Stimulated activated CD4-positive, alpha-beta T cell treated with anti-CD3 and anti-CD28 coated beads, Interleukin-15, amount 100 ng/mL, for 24 hours (primary cell): ENCODE measurements at places on chromosomes 11 and 22.

GRCh38 chr22:41696703-41697102 is 2.6 kb upstream of the MEI1 start:
- no peak for DNase-seq

DNA sequence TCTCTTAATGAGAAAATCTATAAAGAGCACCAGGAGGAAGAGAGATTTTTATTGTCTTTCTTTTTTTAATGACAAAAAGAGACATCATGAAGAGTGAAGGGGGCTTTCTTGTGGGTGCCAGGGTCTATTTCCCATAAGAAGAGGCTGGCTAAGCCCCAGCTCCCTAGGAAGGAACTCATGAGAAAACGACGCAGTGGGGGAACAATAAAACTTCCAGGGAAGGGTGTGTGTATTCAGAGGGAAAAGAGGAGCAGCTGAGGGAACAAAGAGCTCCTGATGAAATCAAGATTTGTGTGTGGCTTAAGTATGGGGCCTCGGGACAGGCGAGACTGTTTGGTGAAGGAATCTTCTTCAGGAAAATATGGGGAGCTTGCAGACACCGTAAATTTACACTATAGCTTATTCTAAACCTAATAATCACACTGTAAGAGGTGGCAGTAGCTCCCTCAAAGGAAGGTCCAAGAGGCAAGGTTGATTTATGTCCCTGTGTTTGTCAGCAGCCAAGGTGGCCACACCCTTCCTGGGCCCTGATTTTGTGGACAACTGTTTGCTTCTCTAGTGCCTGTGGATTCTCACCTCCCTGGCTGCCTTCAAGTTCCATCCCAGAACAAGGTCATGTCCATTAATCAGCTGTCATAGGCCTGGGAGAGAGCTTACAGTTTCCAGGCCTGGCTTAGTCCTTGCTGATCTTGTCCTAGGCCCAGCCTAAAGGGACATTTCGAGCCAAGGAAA is 615.7 kb downstream of the INSC start:
- no peak for DNase-seq

- no peak for DNase-seq
These were observed 31.6 kb upstream of the ZBTB16 start for GRCh38 chr11:114027926-114028325.

GRCh38 chr11:68763926-68764657 is 12.8 kb upstream of the TESMIN start:
- DNase-seq: no peak

DNA sequence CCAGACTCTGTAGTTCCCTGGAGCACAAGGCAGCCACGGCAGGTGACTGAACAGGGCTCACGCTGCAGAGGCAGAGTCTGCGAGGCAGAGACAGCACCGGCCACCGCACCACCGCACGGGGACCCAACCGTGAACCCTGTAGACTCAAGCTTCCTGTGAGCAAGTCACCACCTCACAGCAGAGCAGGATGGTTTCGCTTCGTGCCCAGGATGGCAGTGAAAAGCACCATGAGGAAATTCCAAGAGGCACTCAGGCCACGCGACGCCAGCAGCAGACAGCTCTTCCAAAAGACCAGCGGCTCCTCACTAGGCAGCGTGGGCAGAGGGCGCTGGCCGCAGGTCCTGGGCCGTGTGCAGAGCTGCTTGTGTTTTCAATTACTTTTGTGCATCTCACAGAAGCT is 24.5 kb downstream of the BRD1 start:
- no peak for DNase-seq

DNA sequence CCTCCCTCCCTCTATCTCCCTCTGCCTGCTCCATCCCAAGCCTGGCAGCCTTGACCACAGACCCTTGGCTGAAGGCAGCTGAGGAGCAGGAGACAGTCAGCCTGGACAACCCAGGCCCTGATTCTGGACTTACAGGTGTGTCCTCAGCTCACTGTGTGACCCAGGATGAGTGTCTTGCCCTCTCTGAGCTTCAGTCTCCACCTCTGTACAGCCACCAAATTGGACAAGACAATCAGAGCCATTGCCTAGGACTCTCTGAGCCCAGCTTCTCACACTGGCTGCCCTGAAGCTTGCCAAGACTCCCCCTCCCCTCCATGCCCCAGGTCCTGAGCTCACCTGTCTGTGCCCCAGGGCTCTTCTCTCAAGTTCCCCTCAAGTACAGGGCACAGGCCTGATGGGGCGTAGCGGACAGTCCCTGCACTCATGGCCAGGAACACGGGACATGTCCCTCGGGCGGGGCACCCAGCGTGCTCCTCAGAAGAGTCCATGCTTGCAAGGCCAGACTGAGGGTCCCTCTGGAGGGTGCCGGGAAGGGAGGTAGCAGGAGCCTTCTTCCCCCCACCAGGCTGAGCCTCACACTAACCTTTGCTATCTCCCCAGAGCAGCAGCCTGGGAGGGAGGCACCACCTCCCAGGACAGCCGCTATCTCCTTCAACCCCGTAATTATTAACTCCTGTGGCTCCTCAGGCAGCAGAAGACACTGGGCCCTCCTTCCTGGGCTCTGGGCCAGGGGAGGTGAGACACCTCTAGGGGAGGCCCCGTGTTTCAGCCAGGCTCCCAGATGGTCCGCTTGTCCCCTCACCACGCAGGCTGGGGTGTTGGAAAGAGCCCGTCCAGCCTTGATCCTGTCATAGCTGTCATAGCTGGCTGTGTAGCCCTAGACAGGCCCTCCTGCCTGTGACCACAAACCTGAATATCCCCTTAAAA is 2.6 kb upstream of the RAB3IL1 start:
- no peak for DNase-seq

GRCh38 chr11:8684600-8685290 is 2.2 kb downstream of the RPL27A start:
- DNase-seq: no peak

DNA sequence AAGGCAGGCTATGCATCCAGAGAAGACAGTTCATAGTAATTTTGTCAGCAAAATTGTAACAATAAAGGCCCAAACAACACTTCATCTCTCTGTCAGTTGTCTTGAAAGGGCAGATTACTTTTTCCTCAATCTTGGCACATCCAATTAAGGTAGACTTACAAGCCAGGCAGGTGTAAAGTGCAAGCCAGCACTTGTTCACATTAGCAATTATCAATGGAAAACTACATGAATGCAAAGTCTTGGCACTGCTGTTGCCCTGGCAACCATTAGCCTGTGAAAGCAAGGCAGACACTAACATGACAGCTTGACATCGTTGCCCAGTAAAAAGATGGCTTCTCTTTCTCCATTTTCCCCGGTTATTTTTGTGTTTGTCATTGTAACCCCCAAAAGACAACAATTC is 677.2 kb upstream of the TENM4 start:
- DNase-seq: no peak

DNA sequence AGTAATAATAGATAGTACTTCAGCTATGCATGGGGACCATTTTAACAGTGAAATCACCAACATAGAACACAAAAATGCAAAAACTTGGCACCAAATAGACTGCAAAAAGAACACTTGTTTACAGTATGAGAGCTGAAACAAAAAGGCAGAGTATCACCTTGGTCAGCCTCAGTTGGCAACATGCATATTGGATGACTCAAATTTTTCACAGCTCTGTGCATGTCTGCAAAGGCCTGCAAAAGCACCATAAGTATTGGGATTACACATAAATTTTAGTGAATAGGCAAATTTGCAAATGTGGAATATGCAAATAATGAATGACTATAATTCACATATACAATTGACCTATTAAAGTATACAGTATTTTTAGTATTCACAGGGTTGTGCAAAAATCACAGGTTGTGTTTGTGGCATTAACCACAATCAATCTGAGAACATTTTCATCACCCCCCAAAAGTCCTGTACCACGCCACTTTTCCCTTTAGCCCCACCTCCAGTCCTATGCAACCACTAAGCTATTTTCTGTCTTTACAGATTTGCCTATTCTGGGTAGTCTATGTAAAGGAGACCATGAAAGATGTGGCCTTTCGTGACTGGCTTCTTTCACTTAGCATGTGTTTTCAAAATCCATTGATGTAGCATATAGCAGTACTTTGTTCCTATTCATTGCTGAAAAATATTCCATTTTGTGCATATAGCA is 47.2 kb downstream of the CCDC15 start:
- no peak for DNase-seq

DNA sequence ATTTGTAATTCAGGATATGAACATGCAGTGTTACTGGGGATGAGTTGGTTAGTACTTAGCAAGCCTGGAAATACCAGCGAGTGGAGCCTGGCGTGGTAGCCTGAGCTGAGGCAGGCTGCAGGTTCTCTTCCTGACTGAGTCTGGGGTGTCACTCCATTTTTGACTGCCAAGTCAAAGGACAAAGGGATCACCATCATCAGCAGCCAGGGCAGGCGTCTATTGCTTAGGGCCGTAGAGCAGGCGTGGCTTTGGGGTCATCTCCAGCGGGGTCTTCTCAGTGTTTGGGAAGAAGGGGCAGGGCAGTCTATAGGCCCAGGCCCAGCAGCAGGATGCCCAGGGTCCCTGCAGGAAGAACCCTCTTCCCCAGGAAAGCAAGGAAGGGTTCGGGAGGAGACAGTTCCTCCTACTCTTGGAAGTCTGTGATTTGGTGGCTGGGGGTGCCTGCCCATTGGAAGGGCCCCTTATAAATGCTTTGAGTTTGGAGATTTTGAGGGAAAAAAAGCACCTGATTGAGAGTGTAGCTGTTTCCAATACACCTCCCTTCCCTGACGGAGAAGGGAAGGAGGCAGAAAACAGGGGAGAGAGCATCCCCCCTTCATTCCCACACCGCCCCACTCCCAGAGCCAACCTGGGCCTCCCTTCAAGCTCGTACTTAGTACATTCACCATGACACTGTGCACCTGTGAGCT is 51.5 kb upstream of the SPATA19 start:
- no peak for DNase-seq

DNA sequence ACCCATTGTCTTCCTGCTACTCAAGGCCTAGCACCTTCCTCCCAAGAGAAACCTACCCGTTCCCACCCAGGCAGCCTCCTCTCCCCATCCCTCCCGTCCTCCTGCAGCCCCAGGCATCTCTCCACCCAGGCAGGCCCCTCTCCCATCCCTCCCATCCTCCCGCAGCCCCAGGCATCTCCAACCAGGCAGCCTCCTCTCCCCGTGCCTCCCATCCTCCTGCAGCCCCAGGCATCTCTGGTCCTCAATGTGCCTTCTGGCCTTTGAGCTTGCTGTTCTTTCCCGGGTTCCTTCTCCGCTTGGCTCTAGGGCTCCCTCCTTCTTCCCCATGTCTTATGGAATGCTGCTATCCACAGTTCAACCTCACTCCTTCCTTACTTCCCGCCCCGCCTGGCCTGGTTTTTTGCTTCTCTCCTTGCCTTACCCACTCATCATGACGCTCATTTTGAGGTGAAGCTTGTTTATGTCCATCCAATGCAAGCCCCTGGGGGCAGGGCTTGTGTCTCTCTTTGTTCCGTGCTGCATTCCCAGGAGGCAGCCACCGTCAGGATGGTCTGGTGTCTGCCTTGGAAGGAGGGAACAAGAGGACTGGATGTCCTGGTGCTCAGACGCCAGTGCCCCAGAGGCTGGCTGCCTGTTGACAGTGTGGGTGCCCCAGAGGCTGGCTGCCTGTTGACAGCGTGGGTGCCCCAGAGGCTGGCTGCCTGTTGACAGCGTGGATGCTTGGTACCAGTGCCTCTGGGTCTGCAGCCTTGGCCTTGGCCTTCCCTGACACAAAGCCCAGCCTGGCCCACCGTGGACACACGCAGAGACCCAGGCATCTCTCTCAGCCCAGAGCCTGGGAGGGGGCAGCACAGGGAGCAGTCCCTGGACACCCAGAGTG is 815.7 kb downstream of the BRD1 start:
- no peak for DNase-seq

GRCh38 chr11:17684550-17684949 is 34.8 kb upstream of the MYOD1 start:
- DNase-seq: no peak

GRCh38 chr11:102186551-102187191 is 76.4 kb downstream of the YAP1 start:
- DNase-seq: no peak

- DNase-seq: no peak
These were observed 43.0 kb downstream of the UVRAG start for GRCh38 chr11:75858042-75858441.

- DNase-seq: no peak
These were observed 289.6 kb upstream of the B3GAT1 start for GRCh38 chr11:134701564-134702165.

GRCh38 chr11:2174361-2174760 is 2.7 kb upstream of the TH start:
- no peak for DNase-seq

DNA sequence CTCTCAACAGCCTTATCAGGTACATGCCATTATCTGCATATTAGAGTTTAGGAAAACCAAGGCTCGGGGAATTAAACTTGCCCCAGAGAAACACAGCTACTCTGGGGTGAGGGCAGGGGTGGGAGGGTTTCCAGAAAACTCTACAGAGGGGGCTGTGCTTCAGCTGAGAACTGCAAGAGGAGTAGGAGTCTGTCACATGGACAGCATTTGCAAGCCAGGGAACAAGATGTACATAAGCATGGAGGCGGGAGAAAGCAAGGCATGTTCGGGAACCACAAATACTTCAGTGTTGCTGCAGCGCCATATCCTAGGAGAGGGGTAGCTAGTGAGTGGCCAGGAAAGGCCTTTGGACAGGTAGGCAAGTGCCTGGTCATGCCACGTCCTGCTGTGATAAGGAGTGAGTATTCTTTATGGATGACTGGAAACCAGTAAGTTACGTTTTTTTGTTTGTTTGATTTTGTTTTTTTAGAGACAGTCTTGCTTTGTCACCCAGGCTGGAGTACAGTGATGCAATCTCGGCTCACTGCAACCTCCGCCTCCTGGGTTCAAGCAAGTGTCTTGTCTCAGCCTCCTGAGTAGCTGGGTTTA is 57.2 kb downstream of the GRAMD1B start:
- DNase-seq: no peak

- no peak for DNase-seq
These were observed 455.8 kb upstream of the FAT3 start for GRCh38 chr11:91768783-91769182.

GRCh38 chr11:107648242-107648641 is 57.3 kb downstream of the ELMOD1 start:
- DNase-seq: no peak

GRCh38 chr11:16690086-16690485 is 48.4 kb upstream of the C11orf58 start:
- DNase-seq: no peak

DNA sequence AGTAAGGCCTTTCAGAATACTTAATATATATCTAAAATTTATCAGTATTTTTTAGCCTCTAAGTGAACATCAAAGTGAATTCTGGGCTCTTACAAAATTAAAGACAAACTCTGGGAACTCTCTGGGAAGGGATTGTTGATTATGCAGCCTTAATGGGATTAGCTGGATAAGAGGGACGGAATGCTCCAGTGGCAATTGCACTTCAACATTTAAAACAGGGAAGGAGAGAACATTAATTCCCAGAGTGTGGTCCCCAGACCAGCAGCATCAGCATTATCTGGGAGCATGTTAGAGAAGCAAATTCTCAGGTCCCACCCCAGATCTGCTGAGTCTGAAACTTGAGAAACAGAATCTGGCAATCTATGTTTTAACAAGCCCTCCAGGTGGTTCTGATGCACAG is 46.5 kb downstream of the POLD3 start:
- DNase-seq: no peak

- DNase-seq: no peak
These were observed 119.2 kb downstream of the PHF21B start for GRCh38 chr22:44890416-44891292.
